ENCODE measurements at places on chromosomes 7 and 10. TPM values are rescaled to one million over a fixed set of nuclear protein-coding genes. Genes with fewer than 3 reads are reported as not detected.

The SFTPA1 gene
- not detected for total RNA-seq

The ARL5B gene
- total RNA-seq: 9.8 TPM

The POLR1F gene
- 12.5 TPM for total RNA-seq

The C7orf57 gene
- 2.0 TPM for total RNA-seq

The MEOX2 gene
- total RNA-seq: not detected

The FOXI2 gene
- not detected for total RNA-seq

The PALD1 gene
- 0.10 TPM for total RNA-seq

The EBF3 gene
- not detected for total RNA-seq

The GJD4 gene
- not detected for total RNA-seq

The H2BK1 gene
- 4.0 TPM for total RNA-seq

The GPR85 gene
- not detected for total RNA-seq

The CLCN1 gene
- not detected for total RNA-seq

The MLLT10 gene
- 66.1 TPM for total RNA-seq

The LEP gene
- total RNA-seq: not detected

The ATOH7 gene
- not detected for total RNA-seq

The LMOD2 gene
- total RNA-seq: not detected

The PDZD7 gene
- 2.4 TPM for total RNA-seq

The RASSF4 gene
- 1.5 TPM for total RNA-seq

The CHCHD3 gene
- total RNA-seq: 33.7 TPM

The GDF2 gene
- not detected for total RNA-seq

The AKR1D1 gene
- not detected for total RNA-seq

The TMEM176A gene
- not detected for total RNA-seq

The CRHR2 gene
- total RNA-seq: not detected

The PVRIG gene
- 96.8 TPM for total RNA-seq

The IGFBP3 gene
- total RNA-seq: 8.2 TPM

The UCN3 gene
- not detected for total RNA-seq

The C10orf67 gene
- total RNA-seq: not detected

The VIPR2 gene
- 0.79 TPM for total RNA-seq

The GIMAP5 gene
- 82.8 TPM for total RNA-seq

The GHRHR gene
- not detected for total RNA-seq

The CUBN gene
- total RNA-seq: 8.6 TPM

The CALY gene
- total RNA-seq: 3.6 TPM

The PHYHIPL gene
- total RNA-seq: not detected

The NPTX2 gene
- not detected for total RNA-seq

The TAS2R41 gene
- 0.93 TPM for total RNA-seq

The HKDC1 gene
- total RNA-seq: 6.5 TPM

The CACNB2 gene
- total RNA-seq: not detected

The EPHA1 gene
- 49.8 TPM for total RNA-seq

The CYP26C1 gene
- 0.23 TPM for total RNA-seq
